ENCODE measurements at places on chromosomes 6 and 20. TPM values are rescaled to one million over a fixed set of nuclear protein-coding genes. Genes with fewer than 3 reads are reported as not detected.
A peak's percentile ranks its signal among the peaks of the same experiment; 100 is the strongest.

- no peak overlapping the region for H3K4me3 ChIP-seq
- H3K4me1 ChIP-seq: peaks cover 25% of the 10 kb centered on the region
- no peak for DNase-seq
- no peaks in the 10 kb centered on the region for H3K27me3 ChIP-seq
- no peaks in the 10 kb centered on the region for H3K36me3 ChIP-seq
- no peak overlapping the region for H3K27ac ChIP-seq
Observed at GRCh38 chr6:125201961-125202729, 48.6 kb downstream of the TPD52L1 start.

- peak overlapping the region; percentile 80 for H3K4me3 ChIP-seq
- peak overlapping the region; percentile 99 for H3K27ac ChIP-seq
- H3K27me3 ChIP-seq: no peaks in the 10 kb centered on the region
- H3K4me1 ChIP-seq: peaks cover 39% of the 10 kb centered on the region
- peaks cover 27% of the 10 kb centered on the region for H3K36me3 ChIP-seq
- DNase-seq: no peak
Observed at GRCh38 chr20:45970646-45971424, 1.2 kb downstream of the ZNF335 start.

DNA sequence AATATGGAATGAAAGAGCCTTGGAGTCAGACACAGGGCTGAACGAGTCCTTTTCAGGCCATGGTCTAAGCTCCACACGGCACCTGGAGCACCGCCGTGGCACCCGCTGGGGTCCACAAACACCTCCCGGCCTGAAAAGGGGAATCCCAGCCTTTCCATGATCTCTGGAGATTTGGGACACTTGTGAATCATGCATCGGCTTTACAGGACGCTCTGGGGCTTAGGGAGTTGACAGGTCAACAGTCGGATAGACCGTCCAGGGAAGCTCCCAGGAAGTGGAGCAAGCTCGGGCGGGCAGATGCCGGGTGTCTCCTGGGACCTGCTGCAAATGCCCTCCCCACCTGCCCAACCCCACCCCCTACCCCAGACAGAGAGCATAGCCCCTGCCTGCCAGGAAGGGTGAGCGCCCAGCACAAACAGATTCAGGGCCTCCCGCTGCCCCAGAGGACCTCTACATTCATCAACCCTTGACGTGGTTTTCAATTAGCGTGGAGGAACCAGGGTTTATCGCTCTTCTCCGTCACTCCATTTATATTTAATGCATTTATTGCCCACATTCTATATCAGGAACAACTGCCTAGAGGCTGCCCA is 53.6 kb downstream of the YTHDF1 start:
- no peaks in the 10 kb centered on the region for H3K27me3 ChIP-seq
- no peaks in the 10 kb centered on the region for H3K4me1 ChIP-seq
- no peaks in the 10 kb centered on the region for H3K36me3 ChIP-seq
- no peak for DNase-seq
- H3K27ac ChIP-seq: no peak overlapping the region

DNA sequence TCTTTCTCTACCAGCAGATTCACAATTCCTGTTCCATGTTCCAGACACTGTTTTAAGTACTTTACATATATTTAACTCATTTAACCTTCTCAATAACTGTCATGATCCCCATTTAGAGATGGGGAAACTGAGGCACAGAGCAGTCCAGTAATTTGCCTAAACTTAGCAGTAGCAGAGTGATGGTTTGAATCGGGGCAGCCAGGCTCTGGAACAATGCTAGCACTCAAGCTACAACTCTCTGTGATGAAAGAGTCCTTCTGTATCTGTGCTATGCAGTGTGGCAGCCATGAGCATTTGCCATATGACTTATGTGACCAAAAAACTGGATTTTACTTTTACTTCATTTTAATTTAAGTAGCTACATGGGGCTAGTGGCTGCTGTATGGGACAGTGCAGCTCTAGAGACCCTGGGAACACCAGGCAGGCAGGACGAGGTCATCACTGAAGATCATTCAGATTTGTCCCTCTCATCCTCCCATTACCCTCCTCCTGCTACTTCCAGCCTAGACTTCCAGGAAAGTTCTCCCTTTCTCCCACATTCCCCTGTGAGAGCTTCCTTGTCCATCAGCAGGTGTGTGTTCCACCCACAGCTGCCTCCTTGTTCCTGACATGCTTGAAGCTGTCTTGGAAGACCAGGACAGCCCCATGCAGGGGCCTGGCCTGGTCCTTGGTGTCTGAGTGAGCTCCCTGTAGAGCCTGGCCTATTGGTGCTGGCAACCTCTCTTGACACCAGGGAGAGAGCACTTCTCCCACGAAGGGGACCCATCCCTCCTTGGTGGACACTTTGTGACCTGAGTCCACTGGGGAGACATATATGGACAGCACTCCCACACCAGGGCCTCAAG is 157.0 kb downstream of the MRPL14 start:
- H3K4me1 ChIP-seq: peaks cover 44% of the 10 kb centered on the region
- H3K27me3 ChIP-seq: no peaks in the 10 kb centered on the region
- no peak for DNase-seq
- H3K27ac ChIP-seq: peak overlapping the region; percentile 83
- H3K36me3 ChIP-seq: no peaks in the 10 kb centered on the region

DNA sequence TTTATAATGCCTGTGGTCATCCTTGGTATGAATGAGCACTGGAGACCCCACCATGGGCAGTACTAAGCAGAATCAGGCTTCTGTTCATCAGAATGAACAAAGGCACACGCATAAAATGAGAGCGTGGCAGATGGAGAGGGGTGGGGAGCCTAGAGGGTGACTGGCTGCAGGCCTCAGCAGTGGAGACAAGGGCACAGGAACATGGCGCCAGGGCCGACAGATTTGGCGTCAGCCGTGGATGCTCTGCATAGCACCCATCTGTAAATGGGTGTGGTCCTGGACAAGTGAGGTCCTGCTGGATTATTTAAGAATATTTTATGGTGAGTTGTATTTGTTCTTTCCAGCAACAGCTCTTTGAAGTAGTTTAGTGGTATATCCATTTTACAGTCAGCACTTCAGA is 33.1 kb downstream of the E2F3 start:
- no peak overlapping the region for H3K4me3 ChIP-seq
- H3K27me3 ChIP-seq: no peaks in the 10 kb centered on the region
- H3K27ac ChIP-seq: no peak overlapping the region
- no peaks in the 10 kb centered on the region for H3K4me1 ChIP-seq
- no peaks in the 10 kb centered on the region for H3K36me3 ChIP-seq

DNA sequence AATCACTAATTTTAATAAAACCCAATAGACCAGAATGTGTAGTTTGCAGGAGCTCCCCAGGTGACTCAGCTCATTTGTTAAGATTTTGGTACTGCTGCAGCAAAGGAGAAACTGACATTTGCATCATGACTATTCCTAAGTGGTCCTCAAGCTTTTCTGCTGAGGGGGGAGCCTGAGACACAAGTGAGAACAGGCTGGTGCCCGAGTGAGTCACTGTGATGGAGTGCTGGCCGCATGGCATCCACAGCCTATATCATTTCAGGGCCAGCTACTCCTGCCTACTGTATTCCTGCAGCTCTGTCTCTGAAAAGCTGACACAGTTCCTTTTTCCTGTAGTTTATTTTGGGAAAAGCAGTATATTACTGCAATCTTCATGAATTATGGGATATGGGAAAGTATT is 113.7 kb upstream of the ENPP5 start:
- peaks cover 11% of the 10 kb centered on the region for H3K4me1 ChIP-seq
- no peak overlapping the region for H3K4me3 ChIP-seq
- H3K27ac ChIP-seq: no peak overlapping the region
- no peaks in the 10 kb centered on the region for H3K36me3 ChIP-seq

GRCh38 chr6:101453221-101453620 is 59.7 kb downstream of the GRIK2 start:
- DNase-seq: no peak
- H3K4me1 ChIP-seq: no peaks in the 10 kb centered on the region
- H3K27ac ChIP-seq: no peak overlapping the region
- H3K36me3 ChIP-seq: no peaks in the 10 kb centered on the region

GRCh38 chr6:72952808-72953630 is 272.3 kb downstream of the KHDC1L start:
- no peak for DNase-seq
- H3K36me3 ChIP-seq: no peaks in the 10 kb centered on the region
- peaks cover 30% of the 10 kb centered on the region for H3K4me1 ChIP-seq
- no peak overlapping the region for H3K27ac ChIP-seq

- no peak overlapping the region for H3K27ac ChIP-seq
- H3K36me3 ChIP-seq: no peaks in the 10 kb centered on the region
- no peaks in the 10 kb centered on the region for H3K27me3 ChIP-seq
Observed at GRCh38 chr6:71983131-71983530, 96.8 kb downstream of the RIMS1 start.

GRCh38 chr6:111727802-111728201 is 122.1 kb upstream of the TRAF3IP2 start:
- no peak overlapping the region for H3K27ac ChIP-seq
- H3K4me1 ChIP-seq: peaks cover 23% of the 10 kb centered on the region
- no peaks in the 10 kb centered on the region for H3K36me3 ChIP-seq

- H3K4me1 ChIP-seq: no peaks in the 10 kb centered on the region
- no peak overlapping the region for H3K4me3 ChIP-seq
- no peak for DNase-seq
- H3K27me3 ChIP-seq: no peaks in the 10 kb centered on the region
- H3K27ac ChIP-seq: no peak overlapping the region
Observed at GRCh38 chr6:29129326-29130012, 21.6 kb downstream of the OR2J3 start.

- H3K4me1 ChIP-seq: no peaks in the 10 kb centered on the region
- no peaks in the 10 kb centered on the region for H3K27me3 ChIP-seq
- no peak for DNase-seq
- H3K27ac ChIP-seq: no peak overlapping the region
Observed at GRCh38 chr6:168671863-168672546, 231.0 kb downstream of the SMOC2 start.

WFDC10B gene
- 0.69 TPM for total RNA-seq

NELFCD gene
- 30.5 TPM for total RNA-seq

SLC13A3 gene
- total RNA-seq: 0.58 TPM
